A549 treated with CpdA at 1 μM for 4 hours (cell line): ENCODE measurements at places on chromosomes 7 and 10. TPM values are rescaled to one million over a fixed set of nuclear protein-coding genes. Genes with fewer than 3 reads are reported as not detected.

The GIMAP5 gene
- not detected in 5 replicates for total RNA-seq

The AKR1C3 gene
- total RNA-seq = 1,177 to 1,248 TPM (median 1,201 TPM) in 5 replicates

The GPR15LG gene
- total RNA-seq = not detected in 5 replicates

The GOLGA7B gene
- 3.6 to 6.0 TPM (median 4.7 TPM) in 5 replicates for total RNA-seq

The NODAL gene
- total RNA-seq = not detected in 5 replicates

The CLRN3 gene
- total RNA-seq = not detected in 5 replicates

The ANKRD61 gene
- 0.38 to 0.90 TPM (median 0.61 TPM) in 5 replicates for total RNA-seq

The LRMDA gene
- 2.9 to 4.7 TPM (median 4.1 TPM) in 5 replicates for total RNA-seq

The OPN4 gene
- not detected in 5 replicates for total RNA-seq

The SOSTDC1 gene
- not detected in 5 replicates for total RNA-seq

The MBL2 gene
- not detected in 5 replicates for total RNA-seq

The RAB19 gene
- not detected in 5 replicates for total RNA-seq

The VSTM2A gene
- total RNA-seq = not detected in 5 replicates

The TACR2 gene
- total RNA-seq = 0.14 to 0.17 TPM (median 0.16 TPM) in 4 of 5 replicates, not detected in the other

The C10orf67 gene
- 0.05 to 0.22 TPM (median 0.10 TPM) in 3 of 5 replicates, not detected in the others for total RNA-seq

The CTBP2 gene
- total RNA-seq = 101 to 118 TPM (median 113 TPM) in 5 replicates

The HSPB1 gene
- total RNA-seq = 602 to 1,069 TPM (median 1,036 TPM) in 5 replicates
